Adrenal gland (tissue), 19 donors: ENCODE measurements at places on chromosomes 2 and 18. TPM values are rescaled to one million over a fixed set of nuclear protein-coding genes. Genes with fewer than 3 reads are reported as not detected.

- DNase-seq: no peak
These were observed 118.0 kb upstream of the TACR1 start for GRCh38 chr2:75317316-75317715.

HAAO gene
- 3.1 TPM for total RNA-seq

- peak; percentile 76 for DNase-seq
These were observed 86.6 kb downstream of the TMEM182 start for GRCh38 chr2:102848366-102848839.

LOXHD1 gene
- 0.30 TPM for total RNA-seq

DNA sequence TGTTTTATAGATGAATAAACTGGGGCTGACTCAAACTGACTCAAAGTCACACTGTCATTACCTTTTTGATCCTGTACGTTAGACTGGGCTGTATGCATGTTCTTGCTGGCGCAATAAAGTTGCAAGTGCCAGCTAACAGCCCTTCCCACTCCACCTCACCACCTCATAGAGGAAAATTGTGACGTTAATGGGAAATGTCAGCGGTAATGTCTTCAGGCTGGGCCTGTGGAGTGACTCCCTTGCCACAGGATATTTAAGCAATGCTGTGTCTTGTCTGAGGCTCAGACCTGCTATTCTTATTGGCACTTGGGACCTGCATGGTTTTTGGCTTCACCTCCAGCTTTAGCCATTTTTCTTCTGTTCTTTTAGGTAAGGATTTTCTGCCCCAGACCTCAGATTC lies 25.2 kb upstream of the CASP10 start:
- no peak for DNase-seq

GRCh38 chr2:214492152-214492551 lies 81.3 kb downstream of the VWC2L start:
- no peak for DNase-seq

DNA sequence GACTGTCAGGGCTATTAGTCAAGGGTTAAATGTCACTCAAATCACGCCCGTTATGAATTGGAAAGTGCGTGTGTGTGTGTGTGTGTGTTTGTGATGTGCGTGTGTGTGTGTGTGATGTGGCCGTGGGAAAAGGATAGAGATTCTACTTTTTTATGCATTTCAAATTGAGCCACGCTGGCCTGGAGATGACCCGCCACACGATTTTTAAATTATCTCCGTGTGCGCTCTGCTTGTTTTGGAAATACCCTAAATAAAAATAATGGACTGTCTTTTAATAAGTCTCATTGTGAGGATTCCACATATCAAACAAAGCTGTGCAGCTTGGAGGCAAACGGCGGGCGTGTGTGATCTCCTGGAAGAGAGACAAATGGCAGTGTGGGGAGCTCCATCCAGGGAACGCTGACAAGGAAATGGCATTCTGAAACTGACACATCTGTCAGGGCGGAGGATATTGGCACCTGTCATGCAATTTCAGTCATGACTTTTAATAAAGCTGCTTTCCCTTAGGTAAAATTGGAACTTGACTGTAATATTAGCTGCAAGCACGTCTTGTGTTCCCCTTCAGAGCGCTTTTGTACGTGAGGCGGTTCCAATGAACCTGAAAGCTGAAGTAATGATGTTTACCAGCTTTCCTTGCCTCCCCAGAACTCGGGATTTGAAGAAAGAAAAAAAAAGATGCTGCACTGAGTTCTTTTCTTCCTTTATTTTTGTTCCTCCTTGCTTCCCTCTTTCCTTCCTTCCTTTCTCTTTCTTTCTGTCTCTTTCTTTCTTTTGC lies 381.8 kb upstream of the SMIM21 start:
- DNase-seq: no peak

- DNase-seq: no peak
These were observed 1231.7 kb upstream of the ZEB2 start for GRCh38 chr2:145751629-145752028.

DNA sequence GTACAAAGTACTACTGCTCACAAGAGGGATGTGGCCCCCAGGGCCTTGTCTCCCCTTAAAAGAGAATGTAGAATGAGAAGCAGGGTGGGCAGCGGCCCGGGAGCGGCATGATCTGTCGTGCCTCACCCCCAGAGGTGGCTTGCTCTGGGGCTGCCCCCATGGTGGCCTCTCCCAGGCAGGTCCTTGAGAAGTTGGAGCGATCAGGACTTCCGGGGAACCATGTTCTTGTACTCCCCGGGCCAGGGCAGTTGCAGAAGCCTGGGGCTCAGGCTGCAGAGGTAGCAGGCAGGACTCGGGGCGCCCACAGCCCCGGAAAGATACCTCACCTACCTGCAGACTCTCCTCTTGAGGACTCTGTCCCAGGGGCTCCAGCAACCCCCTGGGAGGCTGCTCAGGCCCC lies 62.6 kb downstream of the CYP26B1 start:
- DNase-seq: no peak

DNA sequence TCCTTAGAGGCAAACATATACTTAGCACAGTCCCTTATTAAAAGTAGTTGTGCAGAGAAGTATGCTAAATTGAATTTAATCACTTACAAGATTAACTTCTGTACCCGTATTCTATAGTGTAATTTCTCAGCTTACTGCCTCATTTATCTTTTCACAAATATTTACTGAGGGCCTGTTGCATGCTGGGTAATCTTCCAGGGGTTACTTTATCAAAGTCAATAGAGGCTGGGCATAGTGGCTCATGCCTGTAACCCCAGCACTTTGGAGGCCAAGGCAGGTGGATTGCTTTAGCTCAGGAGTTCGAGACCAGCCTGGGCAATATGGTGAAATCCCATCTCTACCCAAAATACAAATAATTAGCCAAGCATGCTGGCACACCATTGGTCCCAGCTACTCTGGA lies 111.7 kb upstream of the RAB27B start:
- no peak for DNase-seq

FAM110C gene
- total RNA-seq: 3.0 TPM

- no peak for DNase-seq
These were observed 83.2 kb downstream of the ITGA4 start for GRCh38 chr2:181540421-181540820.

IL36B gene
- total RNA-seq: not detected

GORASP2 gene
- 47.1 TPM for total RNA-seq

DNA sequence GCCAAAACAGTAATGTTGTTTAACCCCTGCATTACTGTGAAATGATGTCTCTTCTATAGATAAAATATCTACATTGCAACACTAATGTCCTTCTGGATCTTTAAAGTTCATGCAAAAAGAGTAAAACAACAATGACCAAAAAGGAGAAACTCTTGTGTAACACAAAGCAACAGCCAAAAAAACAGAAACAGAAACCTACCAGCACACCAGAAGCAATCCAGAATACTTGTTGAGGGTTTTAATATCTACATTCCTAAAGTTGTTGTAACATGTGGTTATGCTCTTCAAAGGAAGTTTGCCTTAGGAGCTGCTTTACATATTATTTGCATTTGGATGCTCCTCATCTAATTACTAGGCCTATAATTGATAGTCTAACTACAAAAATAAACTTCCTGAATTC lies 157.2 kb downstream of the BABAM2 start:
- DNase-seq: no peak

GRCh38 chr2:236102971-236103370 lies 65.2 kb downstream of the GBX2 start:
- DNase-seq: no peak

DNA sequence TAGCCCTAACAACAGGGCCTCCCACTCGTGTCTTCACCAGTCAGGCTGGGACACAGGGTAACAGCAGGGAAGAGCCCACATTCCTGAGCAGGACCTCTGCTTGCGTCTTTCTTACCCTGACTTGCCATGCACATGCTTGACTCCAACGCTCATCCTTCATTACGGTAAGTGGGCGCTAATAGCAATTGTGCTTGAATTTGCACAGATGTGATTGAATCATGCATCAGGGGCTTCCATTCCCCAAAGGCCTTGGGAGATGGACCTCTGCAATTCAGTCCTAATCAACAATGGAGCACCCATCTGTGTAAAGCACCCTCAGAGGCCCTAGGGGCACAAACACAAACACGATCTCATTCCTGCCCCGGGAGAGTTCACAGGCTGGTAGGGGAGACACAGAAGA lies 13.5 kb downstream of the TEX51 start:
- DNase-seq: peak; percentile 6

DNA sequence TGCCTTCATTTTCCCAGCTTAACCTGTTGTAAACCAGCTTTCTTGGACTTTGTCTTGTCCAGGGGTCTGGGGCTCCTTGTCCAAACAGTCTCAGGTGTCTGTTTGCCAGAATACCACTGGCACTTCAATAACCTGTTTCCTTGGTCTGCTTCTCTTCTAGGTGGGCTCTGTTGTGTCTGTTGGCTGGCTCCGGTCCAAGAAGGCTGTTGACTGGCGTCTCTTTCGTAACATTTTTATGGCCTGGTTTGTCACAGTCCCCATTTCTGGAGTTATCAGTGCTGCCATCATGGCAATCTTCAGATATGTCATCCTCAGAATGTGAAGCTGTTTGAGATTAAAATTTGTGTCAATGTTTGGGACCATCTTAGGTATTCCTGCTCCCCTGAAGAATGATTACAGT lies 17.0 kb downstream of the SLC20A1 start:
- no peak for DNase-seq

DNA sequence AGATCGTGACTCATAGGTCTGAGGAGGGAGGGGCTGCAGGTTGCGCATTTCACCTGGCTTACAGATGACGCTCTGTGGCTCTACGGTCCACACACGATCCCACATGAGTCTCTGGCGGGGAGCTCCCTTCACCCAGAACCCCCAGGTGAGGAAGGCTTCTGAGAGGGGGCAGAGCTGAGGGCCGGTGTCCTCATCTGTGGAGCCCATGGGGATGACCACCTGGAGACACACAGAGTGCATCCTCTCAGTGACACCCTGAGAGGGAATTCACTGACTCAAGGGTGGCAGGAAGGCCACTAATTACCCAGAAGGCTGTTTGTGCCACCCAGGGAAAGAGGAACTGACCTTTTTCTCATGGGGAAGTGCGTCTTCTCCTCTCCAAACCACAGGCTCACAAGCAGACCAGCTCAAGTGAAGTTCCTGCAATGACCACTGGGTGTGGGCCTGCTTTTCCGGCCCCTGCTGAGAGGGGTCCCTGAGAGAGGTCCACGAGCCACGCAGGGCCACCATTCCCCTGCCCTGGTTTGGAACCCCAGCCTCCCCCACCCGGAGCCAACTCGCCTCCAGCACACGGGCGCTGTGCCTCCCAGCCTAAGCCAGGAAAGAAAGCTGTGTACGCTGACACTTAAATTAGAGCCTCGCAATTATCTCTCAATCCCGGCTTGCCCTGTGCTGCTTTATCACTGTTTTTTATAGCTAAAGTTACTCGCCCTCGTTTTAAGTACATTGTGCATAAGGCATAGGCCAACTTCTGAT lies 114.1 kb downstream of the BCL11A start:
- peak; percentile 39 for DNase-seq

DNA sequence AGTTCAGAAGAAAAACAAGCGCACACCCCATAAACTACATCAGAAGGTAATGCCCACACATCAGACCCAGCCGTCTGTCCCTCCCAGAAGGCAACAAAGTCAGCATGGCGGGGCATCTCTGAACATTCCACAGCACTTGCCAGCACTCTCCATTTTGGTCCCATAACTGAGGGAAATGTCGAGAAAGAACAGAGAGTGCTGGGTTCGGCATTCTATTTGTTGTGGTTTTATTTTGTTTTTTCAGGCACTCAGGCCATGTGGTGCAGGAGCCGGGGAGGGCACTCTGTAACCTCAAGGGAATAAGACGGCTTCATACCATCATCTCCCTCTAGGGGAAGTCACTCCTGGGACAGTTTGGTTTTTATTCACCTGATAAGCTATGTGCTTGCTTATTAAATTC lies 156.0 kb downstream of the SEPTIN10 start:
- no peak for DNase-seq

- no peak for DNase-seq
These were observed 253.4 kb downstream of the TMX3 start for GRCh38 chr18:68461481-68462018.

EFR3B gene
- 1.8 TPM for total RNA-seq

DNA sequence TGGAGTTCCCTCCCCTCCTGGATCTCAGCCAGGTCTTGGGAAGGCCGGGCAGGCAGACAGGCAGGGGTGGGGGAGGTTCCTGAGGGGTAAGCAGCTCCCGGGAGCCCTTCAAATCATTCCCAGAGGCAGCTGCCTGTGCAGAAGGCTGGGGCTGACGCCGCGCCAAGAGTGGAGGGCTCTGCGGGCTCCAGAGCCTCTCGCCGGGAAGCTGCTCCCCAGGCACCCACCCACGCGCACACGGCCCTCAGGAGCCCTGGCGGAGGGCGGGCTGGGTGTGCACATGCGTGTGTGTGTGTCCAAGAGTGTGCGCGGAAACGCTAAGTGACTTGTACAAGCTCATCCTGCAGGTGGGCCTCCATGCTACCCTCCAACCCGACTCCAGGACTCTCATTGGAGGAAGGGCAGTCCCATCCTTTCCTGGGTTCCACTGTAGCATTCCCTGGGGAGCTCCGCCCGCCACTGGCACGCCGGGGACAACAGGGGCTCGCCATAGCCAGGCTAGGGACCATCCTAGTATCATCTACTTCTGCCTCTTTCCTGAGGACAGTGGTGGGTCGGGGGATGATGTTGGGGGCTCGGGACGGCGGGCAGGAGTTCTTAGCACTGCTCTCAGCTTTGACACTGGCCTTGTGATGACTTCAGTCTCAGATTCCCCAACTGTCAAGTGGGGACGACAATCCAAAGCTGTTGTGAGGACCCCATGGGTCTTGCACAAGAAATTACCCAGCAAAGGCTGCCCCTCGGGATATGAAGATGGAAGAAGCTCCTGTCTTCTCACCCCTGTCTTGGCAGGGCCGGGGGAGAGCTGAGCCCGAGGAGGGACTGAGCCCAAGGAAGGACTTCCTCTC lies 50.3 kb downstream of the INHBB start:
- peak; percentile 34 for DNase-seq

DNA sequence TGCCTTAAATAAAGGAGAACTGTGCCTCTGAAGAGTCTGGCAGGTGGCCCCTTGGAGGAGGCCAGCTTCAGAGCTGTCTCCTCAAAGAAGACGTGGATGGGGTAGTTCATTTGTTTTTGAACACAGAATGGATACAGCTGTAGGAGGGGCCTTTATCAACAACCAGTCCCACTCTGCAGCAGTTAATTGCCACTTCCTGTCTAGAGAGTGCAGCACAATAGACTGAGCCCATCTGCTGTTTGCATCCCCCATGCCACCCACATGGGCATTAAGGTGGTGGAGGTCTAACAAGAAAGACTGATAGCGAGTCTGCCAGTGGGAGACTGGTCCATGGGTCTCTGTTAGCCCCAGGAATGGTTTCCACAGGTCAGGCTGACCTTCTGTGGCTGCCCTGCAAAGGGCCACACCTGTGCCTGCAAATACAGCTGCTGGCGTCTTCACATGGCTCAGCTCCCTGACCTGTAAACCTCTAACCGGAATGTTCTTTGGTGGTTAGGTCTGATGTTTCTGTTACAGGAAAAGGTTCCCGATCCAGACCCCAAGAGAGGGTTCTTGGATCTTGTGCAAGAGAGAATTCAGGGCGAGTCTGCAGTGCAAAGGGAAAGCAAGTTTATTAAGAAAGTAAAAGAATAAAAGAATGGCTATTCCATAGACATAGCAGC lies 153.3 kb upstream of the ITGA6 start:
- DNase-seq: no peak

DNA sequence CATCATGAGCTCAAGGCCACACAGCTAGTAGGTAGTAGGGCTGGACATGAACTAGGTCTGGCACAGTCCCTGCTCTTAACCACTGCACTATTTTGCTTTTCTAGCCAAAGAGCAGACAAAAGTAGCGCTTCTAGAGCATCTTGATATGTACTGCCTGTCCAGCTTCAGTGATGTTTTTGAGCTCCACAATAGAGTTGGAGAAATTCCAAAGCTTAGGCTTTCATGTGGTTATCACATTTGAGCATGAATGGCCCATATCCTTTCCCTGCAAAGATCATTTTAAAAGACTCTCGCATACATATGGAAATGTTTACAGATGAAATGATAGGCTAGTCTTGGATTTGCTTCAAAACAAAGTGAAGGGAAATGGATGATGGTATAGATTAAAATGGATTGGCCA lies 128.7 kb downstream of the MAP3K20 start:
- no peak for DNase-seq
